CD8-positive, alpha-beta memory T cell (primary cell): ENCODE measurements at places on chromosomes 7 and 10.
A peak's percentile ranks its signal among the peaks of the same experiment; 100 is the strongest.

- no peaks in the 10 kb centered on the region for H3K27me3 ChIP-seq
- H3K4me3 ChIP-seq = no peak overlapping the region
- no peaks in the 10 kb centered on the region for H3K36me3 ChIP-seq
- H3K4me1 ChIP-seq = no peaks in the 10 kb centered on the region
- no peak for DNase-seq
Observed at GRCh38 chr10:28986117-28986792, 302.6 kb upstream of the LYZL1 start.

GRCh38 chr7:48107926-48108472 is 18.9 kb downstream of the UPP1 start:
- H3K27ac ChIP-seq = no peak overlapping the region
- H3K4me3 ChIP-seq = no peak overlapping the region
- peaks cover 39% of the 10 kb centered on the region for H3K36me3 ChIP-seq
- no peaks in the 10 kb centered on the region for H3K27me3 ChIP-seq

DNA sequence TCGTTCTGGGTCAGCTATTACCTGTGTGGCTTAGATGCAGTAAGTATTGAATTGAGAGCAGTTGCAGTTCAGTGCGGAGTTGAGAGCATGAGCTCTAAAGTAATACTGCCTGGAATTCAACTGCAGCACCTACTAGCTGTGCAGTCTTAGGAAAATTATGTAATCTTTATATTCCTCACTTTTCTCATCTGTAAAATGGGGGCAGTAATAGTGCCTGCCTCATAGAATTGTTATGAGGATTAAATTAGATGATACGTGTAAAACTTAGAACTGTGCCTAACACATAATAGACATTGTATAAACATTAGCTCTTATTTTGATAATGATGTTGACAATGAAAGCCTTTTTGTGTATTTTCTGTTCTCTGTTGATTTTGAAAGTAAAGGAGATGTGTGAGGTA is 330.0 kb downstream of the GPR158 start:
- no peak overlapping the region for H3K27ac ChIP-seq
- no peak for DNase-seq
- no peak overlapping the region for H3K4me3 ChIP-seq
- no peaks in the 10 kb centered on the region for H3K4me1 ChIP-seq

- DNase-seq = no peak
- no peaks in the 10 kb centered on the region for H3K36me3 ChIP-seq
- no peaks in the 10 kb centered on the region for H3K4me1 ChIP-seq
- no peaks in the 10 kb centered on the region for H3K27me3 ChIP-seq
Observed at GRCh38 chr7:132739271-132739955, 163.1 kb upstream of the PLXNA4 start.

GRCh38 chr7:127933146-127933545 is 98.1 kb downstream of the LRRC4 start:
- H3K27me3 ChIP-seq = no peaks in the 10 kb centered on the region
- peaks cover 11% of the 10 kb centered on the region for H3K36me3 ChIP-seq
- DNase-seq = no peak
- H3K27ac ChIP-seq = no peak overlapping the region
- no peak overlapping the region for H3K4me3 ChIP-seq

GRCh38 chr7:139902436-139903102 is 73.5 kb downstream of the TBXAS1 start:
- no peak overlapping the region for H3K27ac ChIP-seq
- H3K36me3 ChIP-seq = no peaks in the 10 kb centered on the region
- H3K4me1 ChIP-seq = no peaks in the 10 kb centered on the region
- no peak overlapping the region for H3K4me3 ChIP-seq
- no peaks in the 10 kb centered on the region for H3K27me3 ChIP-seq

DNA sequence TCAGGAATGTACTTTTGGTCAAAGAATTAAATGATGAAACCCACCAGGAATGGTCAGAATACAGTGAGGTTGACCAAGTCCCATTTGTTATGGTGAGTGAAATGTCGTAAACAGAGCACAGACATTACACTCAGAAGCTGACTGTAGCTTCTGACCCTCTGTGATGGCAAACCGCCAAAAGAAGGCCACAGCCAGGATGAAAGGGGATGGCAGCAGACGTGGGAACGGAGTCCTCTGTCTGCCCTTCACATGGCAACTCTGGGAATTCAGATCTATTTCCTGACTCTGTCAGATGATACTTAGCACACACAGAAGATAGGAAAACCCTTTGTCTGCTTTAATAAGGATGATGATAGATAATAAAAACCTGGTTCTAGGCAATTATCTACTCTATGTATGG is 757.1 kb downstream of the SORCS3 start:
- H3K4me3 ChIP-seq = no peak overlapping the region
- no peak for DNase-seq
- H3K4me1 ChIP-seq = no peaks in the 10 kb centered on the region
- H3K27me3 ChIP-seq = no peaks in the 10 kb centered on the region

DNA sequence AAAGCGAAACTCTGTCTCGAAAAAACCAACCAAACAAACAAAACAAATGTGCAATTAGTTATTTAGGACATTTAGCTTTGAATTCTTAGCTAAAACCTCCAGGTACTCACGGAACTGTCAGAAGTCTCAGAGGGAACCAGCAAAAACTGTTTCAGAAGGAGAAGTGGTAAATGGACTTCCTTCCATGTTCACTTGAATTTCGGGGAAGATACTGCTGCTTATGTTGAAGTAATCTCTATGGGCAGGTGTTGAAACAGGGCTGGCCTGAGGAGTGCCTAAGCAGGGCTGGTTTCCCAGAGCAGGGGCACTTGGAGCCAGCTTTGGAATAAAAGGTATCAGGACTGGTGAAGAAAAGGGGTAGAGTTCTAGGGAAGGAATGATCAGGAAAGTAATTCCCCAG is 2.4 kb upstream of the EXOC6 start:
- no peaks in the 10 kb centered on the region for H3K36me3 ChIP-seq
- DNase-seq = no peak
- H3K4me1 ChIP-seq = peaks cover 13% of the 10 kb centered on the region
- H3K27me3 ChIP-seq = no peaks in the 10 kb centered on the region

DNA sequence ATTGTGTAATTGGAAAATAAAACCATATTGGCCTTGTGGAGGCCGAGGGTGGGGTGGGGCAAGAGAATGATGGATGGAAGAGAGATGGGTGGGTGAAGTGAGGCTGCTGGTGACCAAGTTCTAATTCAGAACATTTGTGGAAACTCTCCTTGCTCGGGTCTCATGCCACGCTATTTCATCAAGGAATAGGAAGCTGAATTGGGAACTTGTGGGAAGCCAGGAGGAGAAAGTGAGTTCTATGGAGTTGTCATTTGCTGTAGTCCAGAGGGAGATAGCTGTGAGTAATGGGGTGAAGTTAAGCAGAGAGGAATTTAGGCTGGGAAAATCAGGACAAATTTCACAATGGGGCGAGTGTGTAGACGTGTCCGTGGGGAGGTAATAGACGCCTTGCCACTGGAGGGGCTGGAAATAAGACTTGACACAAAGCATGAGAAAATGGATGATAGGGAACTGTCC is 339.2 kb downstream of the LRMDA start:
- no peak overlapping the region for H3K27ac ChIP-seq
- H3K27me3 ChIP-seq = no peaks in the 10 kb centered on the region
- no peak overlapping the region for H3K4me3 ChIP-seq
- no peaks in the 10 kb centered on the region for H3K36me3 ChIP-seq
- DNase-seq = no peak

- no peak overlapping the region for H3K27ac ChIP-seq
- H3K36me3 ChIP-seq = no peaks in the 10 kb centered on the region
- no peaks in the 10 kb centered on the region for H3K27me3 ChIP-seq
- DNase-seq = no peak
- no peaks in the 10 kb centered on the region for H3K4me1 ChIP-seq
Observed at GRCh38 chr10:85624511-85624910, 742.1 kb downstream of the GRID1 start.

GRCh38 chr10:32189400-32190084 is 133.3 kb upstream of the KIF5B start:
- no peaks in the 10 kb centered on the region for H3K36me3 ChIP-seq
- no peak overlapping the region for H3K27ac ChIP-seq
- no peaks in the 10 kb centered on the region for H3K27me3 ChIP-seq
- no peak overlapping the region for H3K4me3 ChIP-seq
- no peaks in the 10 kb centered on the region for H3K4me1 ChIP-seq
- no peak for DNase-seq

GRCh38 chr10:94066411-94066810 is 72.7 kb downstream of the PLCE1 start:
- H3K27me3 ChIP-seq = no peaks in the 10 kb centered on the region
- no peak overlapping the region for H3K27ac ChIP-seq
- no peak for DNase-seq
- H3K36me3 ChIP-seq = no peaks in the 10 kb centered on the region
- no peaks in the 10 kb centered on the region for H3K4me1 ChIP-seq

GRCh38 chr10:5894403-5894802 is 4.4 kb downstream of the FBH1 start:
- no peaks in the 10 kb centered on the region for H3K27me3 ChIP-seq
- H3K27ac ChIP-seq = peak overlapping the region; percentile 26
- no peak for DNase-seq
- no peaks in the 10 kb centered on the region for H3K36me3 ChIP-seq
- H3K4me3 ChIP-seq = no peak overlapping the region

DNA sequence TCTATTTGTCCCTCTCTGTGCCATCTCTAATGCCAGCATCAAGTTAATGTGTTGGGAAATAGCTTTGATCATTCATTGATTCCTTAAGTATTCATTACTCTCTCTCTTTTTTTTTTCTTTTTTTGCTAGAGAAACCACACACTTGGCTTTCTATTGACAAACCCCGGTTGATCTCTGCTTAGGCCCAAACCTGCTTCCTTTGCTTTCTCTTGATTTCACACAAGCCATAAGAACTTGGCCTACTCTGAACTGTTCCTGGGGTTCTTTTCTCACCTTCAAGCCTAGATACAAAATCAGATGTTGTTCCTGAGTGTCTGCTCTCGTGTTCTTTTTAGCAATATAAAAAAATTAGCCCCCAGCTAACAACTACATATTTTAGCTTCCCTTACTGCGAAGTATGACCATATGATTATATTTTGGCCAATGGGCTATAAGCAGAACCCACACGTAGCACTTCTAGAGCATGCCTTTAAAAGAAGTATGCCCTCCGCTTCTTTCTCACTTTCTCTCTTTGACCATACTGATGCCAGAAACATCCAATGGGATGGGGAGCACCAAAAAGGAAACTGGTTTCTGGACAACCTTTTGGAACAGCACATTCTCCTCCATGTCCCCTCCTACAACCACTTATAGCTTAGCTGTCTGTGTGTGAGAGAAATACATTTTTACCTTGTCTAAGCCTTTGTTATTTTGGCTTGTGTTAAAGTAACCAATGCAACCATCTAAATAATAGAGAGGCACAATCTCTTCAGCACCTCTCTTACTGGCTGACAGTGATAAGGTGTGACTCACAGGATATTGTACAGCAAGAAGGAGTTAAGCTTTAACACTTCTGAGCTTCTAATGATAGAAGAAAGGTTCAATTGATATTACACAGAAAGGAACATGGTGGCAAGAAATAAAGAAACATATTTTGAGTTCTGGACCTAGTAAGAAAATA is 96.6 kb upstream of the LRRN3 start:
- no peak overlapping the region for H3K4me3 ChIP-seq
- no peaks in the 10 kb centered on the region for H3K27me3 ChIP-seq
- H3K36me3 ChIP-seq = no peaks in the 10 kb centered on the region
- DNase-seq = no peak

DNA sequence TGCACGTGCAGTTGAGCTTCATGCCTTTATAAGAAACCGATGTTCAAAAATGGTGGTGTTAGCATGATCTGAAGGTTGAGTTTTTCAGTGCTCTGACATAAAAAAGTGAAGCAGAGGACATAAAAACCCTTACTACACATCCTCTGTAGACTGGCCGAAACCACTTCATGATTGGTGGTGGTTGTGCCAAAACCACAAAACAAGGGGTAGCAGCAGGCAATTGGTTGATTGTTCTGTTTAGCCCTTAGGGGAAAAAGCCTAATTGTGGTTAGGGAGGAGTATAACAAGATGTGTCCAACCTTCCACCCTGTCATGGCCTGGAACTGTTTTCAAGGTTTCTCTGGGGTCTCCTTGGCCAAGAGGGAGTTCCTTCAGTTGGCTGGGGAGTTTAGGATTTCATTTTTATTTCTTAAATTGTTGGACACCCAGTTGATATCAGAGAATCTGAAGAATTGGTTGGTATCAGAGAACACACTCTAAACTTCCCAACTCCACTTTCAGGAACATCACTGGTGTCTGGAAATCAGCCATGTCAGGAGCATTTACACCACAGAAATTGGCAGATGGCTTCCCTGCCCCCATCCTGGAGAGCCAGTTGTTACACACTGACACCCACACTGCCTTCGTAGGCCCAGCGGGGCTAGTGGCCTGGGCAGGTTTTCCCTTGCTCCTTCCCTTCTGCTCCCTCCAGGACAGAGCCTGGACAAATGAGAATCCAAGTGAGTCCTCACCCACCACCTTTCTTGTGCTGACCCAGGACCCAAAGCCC is 18.8 kb downstream of the MRPS24 start:
- H3K4me1 ChIP-seq = no peaks in the 10 kb centered on the region
- no peak for DNase-seq
- no peaks in the 10 kb centered on the region for H3K27me3 ChIP-seq
